ENCODE measurements at places on chromosomes 4 and X.

DNA sequence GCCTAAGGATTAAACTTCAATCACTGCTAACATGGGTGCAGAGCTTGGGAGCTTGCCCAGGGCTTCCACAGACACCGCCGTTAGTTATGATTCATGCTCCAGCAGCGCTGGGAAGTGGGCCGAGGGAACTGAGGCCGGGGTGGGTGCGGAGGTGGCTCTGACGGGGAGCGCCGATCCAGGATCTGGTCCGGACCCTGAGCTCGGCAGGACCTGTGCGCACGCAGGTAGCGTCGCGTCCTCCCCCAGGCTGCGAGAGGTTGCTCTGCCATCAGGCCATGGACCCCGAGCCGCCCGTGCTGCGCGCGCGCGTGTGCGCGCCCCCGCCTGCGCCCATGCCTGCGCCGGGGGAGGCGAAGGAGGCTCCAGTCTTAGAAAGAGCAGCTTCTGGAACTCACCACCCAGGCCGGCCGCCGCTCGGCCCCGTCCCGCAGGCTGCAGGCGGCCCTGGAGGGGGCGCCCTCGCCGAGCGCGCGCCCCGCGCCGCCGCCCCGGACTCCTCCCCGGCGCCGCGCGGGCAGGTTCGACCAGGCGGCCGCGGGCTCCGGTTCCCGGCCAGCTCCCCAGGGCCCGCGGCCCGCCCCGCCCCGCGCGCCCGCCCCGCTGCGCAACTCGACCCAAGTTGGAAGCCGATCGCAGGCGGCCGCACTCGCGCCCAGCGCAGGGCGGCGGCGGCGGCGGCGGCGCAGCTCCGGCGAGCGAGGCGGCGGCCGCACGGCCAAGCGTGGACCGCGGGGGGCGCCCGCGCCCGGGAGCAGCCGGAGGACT lies 732 bp upstream of the ADRA2C start:
- DNase-seq = no peak

- no peak for DNase-seq
Observed at GRCh38 chr4:19850909-19851308, 400.8 kb upstream of the SLIT2 start.

DNA sequence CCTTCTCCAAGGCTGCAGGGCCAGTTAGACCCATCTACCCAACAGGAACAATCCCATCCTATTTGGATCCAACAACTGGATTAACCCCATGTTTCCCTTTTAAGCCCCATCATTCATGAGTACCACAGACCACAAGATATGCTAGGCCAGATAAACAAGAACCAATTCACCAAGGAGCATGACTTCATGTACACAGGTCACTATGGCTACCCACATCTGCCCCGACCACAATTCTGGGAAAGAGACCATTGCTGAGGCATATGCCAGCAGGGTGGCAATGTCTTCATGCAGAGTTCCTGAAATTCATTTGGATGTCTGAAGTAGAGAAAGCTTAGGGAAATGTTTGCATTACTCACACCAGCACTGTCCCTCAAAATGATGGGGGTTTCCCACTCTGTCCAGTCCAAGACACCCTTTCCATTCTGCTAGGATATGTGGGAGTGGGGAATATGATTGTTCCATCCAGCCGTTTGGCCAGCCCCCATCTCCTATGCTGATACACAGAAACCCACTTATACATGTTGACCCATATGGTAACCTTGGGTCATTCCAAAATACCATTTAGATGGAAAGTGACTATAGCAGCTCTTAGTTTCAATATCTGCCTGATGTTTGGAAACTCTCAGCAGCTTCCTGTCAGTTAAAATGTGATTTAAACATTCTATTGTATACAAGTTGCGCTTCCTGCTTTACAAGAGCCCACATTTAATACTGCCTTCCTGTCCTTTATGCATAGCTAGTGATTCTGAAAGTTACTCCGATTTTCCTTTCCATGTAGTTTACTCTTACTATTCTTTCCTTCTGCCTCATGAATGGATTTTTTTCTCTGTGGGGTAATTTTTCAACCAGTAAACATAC lies 129.0 kb downstream of the AMMECR1 start:
- no peak for DNase-seq

GRCh38 chrX:71846429-71846828 lies 64.2 kb upstream of the NHSL2 start:
- no peak for DNase-seq

DNA sequence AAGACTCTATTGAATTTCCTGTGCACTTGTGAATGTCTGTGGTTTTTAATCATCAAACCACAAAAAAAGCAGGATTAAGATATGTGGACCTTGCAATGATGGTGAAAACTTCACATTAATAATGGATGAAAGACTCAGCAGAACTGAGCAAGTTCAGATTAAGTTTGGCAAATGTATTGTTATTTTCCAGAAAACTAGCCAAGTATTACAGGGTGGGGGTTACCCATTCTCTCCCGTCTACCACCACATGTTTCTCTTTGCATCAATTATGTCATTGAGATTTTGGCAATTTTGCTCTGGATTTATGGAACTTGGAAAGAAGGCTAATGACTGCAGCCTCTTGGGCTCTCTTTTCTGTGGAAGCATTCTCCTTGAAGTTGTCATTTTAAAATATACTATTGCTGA lies 577.1 kb downstream of the ANKRD50 start:
- no peak for DNase-seq

- no peak for DNase-seq
Observed at GRCh38 chr4:36323816-36324419, 42.5 kb downstream of the DTHD1 start.

- no peak for DNase-seq
Observed at GRCh38 chr4:617644-618641, 7.4 kb upstream of the PDE6B start.
